Fibroblast of lung (primary cell): ENCODE measurements at places on chromosomes 5 and 9. TPM values are rescaled to one million over a fixed set of nuclear protein-coding genes. Genes with fewer than 3 reads are reported as not detected.

SLCO6A1 gene
- polyA plus RNA-seq = not detected in 2 replicates

NINJ1 gene
- polyA plus RNA-seq = 7.2 and 19.5 TPM in 2 replicates

PCDHB7 gene
- polyA plus RNA-seq = 0.28 and 0.61 TPM in 2 replicates

DNA sequence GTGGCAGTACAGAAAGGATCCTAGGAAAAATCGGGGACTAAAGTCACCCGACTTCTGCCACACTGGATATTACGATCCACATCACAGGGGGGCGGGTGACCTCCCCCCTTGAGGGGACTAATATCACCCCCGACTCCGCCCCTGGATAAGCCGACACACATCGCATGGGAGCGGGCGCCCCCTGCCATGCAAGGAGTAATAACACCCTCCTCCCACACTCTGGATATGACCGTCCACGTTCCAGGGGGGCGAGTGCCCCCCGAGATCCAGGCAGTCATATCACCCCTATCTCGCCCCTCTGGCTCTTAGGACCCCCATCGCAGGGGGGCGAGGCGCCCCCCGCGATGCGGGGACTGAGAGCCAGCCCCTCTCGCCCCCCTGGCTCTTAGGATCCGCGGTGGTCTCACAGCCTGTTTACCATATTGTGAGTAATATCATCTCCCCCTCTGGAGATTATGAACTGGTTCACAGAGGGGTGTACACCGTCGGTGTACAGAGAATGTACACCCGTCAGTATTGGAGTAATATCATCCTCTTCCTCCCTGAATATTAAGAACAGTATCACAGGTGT is 423.0 kb downstream of the DIRAS2 start:
- no peaks in the 10 kb centered on the region for H3K36me3 ChIP-seq
- H3K4me3 ChIP-seq = no peak overlapping the region
- DNase-seq = no peak
- H3K4me1 ChIP-seq = no peaks in the 10 kb centered on the region
- H3K27me3 ChIP-seq = no peaks in the 10 kb centered on the region

DNA sequence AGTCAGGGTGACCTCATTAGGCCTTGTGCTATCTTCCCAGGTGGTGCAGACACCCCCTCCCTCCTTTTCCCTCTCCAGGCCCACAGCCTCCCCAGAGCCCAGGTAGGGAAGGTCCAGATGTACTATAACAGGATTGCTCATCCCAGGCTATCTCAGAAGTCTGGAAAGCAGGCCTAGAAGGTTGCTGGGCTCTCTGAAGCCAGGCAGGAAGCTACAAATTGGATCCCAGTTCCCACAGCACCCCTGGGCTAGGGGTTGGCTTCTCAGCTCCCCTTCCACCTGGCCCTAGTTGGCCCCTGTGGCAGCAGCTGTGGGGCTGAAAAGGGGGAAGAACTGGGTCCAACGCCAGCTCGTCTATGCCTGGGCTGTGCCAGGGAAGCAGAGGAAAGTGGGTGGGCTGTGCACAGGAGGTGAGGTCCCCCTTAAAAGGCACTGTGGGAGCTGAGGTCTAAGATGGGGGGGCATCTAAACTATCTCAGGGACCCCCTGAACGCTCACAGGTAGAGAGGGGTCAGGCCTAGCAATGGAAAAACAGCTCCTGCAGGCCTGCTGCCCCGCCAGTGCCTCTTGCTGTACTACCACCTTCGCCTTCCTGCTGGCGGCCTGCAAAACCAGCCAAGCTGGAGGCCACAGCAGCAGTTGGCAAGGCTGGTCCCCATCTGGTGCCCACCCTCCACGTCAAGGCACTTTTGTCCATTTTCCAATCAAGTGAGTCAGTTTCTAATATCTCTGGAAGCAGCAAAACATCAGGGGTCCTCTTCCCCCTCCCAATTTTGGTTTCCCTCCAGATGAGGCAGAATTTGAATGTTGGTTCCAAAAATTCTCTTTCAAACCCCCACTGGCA is 13.3 kb upstream of the PSMD5 start:
- no peak overlapping the region for H3K27ac ChIP-seq
- DNase-seq = no peak
- H3K4me3 ChIP-seq = no peak overlapping the region
- no peaks in the 10 kb centered on the region for H3K27me3 ChIP-seq
- no peaks in the 10 kb centered on the region for H3K4me1 ChIP-seq

- H3K27me3 ChIP-seq = no peaks in the 10 kb centered on the region
- DNase-seq = no peak
- H3K4me1 ChIP-seq = no peaks in the 10 kb centered on the region
- H3K4me3 ChIP-seq = no peak overlapping the region
- H3K27ac ChIP-seq = no peak overlapping the region
Measured at GRCh38 chr5:5348576-5348975, 73.9 kb upstream of the ICE1 start.

- H3K4me1 ChIP-seq = no peaks in the 10 kb centered on the region
- no peak for DNase-seq
- no peaks in the 10 kb centered on the region for H3K27me3 ChIP-seq
Measured at GRCh38 chr5:2570586-2570985, 180.9 kb downstream of the IRX2 start.

GRCh38 chr5:16726538-16726946 is 109.7 kb upstream of the RETREG1 start:
- peak; percentile 56 for DNase-seq
- H3K4me1 ChIP-seq = no peaks in the 10 kb centered on the region
- no peak overlapping the region for H3K27ac ChIP-seq
- H3K4me3 ChIP-seq = no peak overlapping the region

- H3K27ac ChIP-seq = no peak overlapping the region
- H3K27me3 ChIP-seq = no peaks in the 10 kb centered on the region
- peak; percentile 32 for DNase-seq
- peak overlapping the region; percentile 56 for H3K4me3 ChIP-seq
Measured at GRCh38 chr5:140632366-140633020, 482 bp downstream of the CD14 start.

DNA sequence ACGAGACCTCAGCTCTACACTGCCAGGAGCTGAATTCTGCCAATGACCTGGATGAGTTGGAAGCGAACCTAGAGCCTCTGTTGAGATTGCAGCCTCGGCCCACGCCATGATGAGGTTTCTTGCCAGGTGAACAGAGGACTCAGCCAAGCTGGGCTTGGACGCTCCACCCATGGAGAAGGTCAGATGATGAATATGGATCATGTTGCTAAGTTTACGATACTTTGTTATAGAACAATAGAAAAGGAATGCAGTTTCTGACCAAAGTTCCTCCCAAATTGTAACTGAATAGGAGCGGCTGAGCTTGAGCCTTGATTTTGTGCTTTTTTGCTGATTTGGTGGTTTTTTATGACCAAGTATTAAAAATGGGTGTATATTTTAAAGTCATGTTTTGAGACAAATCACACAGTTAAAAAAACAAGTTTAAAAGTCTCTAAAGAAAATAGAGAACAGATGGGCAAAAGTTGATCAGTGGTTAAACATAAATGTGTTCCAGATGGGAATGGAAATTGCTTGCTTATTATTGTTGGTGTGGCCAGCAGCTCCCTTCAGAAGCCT is 32.9 kb downstream of the ROPN1L start:
- H3K4me3 ChIP-seq = no peak overlapping the region
- peak; percentile 49 for DNase-seq
- no peak overlapping the region for H3K27ac ChIP-seq
- H3K36me3 ChIP-seq = no peaks in the 10 kb centered on the region
